Activated CD4-positive, alpha-beta memory T cell treated with anti-CD3 and anti-CD28 coated beads, Interleukin-2, amount 10 ng/mL, durations not matched to agents 7 days and 5 days (primary cell): ENCODE measurements at places on chromosomes 6 and 20.

GRCh38 chr6:133764008-133764753 lies 124.7 kb upstream of the TCF21 start:
- DNase-seq: no peak

GRCh38 chr20:43893930-43894329 lies 20.7 kb upstream of the TOX2 start:
- DNase-seq: no peak

DNA sequence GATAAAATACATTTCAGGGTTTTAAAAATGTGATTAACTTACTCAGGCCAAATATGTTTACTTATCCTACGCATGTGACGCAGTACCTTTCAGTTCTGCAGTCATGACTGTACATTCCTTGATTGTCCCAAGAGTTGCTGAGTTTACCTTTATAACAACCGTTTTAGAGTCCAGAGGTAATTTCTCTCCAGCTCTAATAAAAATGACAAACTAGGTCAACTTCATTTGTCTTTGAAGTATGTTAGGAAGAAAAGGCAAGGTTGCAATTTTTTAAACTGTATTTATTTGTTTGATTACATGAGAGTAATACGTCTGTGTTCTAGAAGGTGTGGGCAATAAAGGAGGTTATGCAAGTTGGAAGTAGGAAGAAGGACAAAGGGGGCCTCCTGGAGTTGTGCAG lies 38.6 kb upstream of the UBR2 start:
- DNase-seq: no peak

GRCh38 chr20:40431112-40431511 lies 257.9 kb downstream of the MAFB start:
- no peak for DNase-seq

- DNase-seq: no peak
These were observed 80.5 kb downstream of the PRSS35 start for GRCh38 chr6:83592770-83593394.

GRCh38 chr6:44456966-44457292 lies 69.4 kb downstream of the CDC5L start:
- DNase-seq: no peak

DNA sequence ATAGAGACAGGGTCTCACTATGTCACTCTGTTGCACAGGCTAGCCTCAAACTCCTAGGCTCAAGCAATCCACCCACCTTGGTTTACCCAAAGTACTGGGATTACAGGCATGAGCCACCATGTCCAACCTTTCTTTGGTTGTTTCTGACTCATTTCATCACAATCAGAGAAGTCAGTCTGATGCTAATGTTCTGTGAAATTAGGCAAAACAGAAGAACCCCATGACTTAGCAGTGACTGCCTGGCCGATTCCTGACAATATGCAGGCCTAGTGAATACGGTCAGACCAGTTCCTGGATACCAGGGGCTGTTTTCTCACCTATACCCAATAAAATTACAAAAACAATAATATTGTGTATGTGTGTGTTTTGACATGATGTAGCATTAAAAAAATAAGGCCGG lies 58.8 kb upstream of the BTN3A2 start:
- no peak for DNase-seq
